ENCODE measurements at places on chromosomes 4 and X.

DNA sequence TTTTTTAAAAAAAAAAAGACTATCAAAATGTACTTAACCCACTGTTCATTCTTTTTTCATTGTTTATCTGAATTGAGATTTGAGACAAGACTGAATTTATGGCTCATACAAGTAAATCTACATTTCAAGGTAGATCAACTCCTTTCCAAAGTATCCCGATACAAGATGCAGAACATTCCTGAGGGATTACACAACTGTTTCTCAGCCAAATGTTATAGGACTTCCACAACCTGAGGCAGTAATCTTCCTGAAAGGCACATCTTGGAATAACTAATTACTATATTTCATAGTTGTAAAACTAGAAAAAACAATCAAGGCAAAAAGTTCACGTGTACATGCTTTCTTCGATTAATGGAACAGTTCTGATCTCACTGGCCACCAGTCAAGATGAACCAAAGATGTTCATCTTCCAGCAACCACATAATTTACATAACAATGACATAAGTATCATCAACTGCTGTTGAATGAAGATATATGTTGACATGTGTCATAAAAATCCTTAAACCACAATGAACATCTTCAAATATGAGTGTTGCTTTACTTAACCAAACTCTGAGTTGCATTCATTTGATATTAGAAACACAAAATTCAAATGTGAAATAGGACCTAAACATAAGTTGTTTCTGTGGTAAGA, 225.2 kb upstream of the DKK2 start:
- no peak for DNase-seq

DNA sequence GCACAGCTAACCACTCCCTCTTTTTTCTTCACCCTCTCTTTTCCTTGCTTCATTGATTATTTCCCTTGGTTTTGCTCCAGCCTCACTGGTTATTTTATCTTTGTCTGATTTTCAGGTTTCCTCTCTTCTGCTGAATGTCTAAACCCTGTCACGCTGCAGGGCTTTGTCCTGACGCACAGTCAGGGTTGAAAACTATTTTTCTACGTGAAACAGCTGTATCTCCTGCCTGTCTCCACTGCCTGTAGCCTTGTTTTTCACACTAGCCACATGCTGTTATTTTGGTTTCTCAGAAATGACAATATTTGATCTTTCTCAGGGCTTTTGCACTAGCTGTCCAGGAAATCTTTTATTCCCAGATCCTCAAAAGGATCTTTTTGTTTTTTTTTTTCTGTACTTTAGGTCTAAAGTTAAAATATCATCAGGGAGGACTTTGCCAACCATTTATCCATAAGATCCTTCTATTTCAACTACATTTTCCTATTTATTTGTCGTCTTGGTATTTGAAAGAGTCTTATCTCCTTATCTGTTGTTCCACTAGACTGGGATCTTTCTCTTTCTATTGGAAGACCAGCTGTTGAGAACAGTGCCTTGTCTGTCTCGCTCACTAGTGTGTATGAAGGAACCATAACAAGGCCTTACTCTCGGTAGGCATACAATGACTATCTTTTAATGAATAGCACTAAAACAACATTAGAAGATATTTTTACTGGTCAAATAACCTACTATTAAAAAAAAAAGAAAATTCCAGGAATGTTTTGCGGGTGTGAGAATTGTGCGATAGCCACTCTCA, 164.3 kb downstream of the PDHA2 start:
- no peak for DNase-seq

- no peak for DNase-seq
Measured at GRCh38 chr4:143524211-143524610, 10.7 kb downstream of the SMARCA5 start.

DNA sequence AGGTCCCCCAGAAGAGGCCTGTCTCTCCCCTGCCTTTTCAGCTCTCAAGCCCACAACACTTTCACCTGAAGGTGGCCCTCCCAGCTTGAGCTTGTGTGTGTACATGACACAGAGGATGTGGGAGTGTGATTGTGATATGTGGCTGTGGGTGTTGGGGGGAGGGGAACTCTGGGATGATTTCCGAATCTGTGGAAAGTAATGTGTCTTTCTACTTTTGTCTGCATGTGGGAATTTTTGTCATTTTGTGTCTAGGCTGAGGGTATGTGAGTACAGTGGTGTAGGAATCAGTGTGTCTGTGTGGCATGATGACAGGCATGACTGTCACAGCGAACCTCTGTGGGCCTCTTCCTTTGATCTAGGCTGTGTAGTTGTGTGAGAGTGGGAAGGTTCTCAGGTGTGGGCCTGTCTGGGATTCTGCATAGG, 6.4 kb downstream of the SYP start:
- DNase-seq, result no peak

DNA sequence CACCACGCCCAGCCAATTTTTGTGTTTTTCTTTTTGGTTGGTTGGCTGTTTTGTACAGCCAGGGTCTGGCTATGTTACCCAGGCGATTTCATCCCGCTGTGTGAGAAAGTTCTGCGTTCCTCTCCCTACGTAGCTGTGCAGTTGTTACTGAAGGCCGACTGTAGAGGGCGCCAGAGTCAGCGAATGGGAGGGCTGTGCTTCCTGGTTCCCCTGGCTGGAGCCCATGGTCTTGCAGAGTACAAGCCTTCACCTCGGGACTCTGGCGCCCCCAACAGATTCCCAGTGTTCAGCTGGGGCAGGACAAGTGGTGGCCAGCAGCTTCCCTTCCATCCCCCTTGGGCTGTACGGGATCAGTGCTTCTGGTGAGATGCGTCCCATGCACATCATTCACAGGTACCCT, 5.6 kb upstream of the CT45A1 start:
- DNase-seq, result peak; percentile 55

DNA sequence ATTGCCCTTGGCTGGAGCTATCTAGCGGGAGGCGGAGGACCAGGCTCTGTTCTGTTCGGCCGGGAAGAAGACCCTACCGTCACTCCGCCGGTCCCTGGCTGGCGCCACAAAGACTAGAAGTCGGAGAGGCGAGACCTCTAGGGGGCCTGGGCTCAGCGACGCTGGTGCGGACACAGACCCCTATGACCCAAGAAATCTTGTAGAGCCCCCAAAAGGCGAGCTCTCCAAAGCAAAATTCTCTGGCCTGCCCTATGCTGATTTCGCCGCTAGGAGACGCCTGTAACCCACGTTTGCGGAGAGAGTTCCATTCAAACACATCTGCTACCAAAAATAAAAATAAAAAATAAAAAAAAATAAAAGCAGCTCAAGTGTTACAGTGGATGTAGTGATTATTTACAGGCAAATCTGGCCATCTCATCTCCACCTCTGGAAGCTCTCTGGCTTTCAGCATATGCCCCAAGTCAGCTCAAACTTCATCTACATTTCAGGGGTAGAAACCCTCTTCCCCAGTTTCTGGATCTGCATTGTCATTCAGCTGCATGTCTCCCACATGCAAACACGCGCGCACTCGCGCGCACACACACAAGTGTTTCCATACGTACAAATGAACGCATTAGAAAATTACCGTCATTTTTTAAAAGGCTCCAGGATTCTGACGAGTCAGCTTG, 2.4 kb upstream of the PCDH10 start:
- DNase-seq, result peak; percentile 80

DNA sequence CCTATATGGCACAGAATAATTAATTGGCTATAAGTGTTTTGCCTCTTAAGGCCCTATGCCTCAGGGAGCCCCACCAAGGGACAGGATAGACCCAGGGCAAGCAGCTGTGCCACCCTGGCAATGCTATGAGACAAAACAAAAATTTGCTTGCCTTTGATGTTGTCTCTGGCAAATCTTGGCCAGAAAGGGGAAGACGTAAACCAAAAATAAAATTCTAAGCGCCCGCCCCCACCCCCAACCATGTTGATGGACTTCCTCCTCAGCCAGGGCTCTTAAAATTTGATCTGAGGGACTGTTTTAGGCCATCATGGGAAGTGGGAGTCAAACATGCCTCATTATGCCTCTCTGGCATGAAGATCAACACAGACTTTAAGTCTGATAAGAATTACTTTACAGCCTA, 130.5 kb upstream of the APOOL start:
- DNase-seq, result no peak

DNA sequence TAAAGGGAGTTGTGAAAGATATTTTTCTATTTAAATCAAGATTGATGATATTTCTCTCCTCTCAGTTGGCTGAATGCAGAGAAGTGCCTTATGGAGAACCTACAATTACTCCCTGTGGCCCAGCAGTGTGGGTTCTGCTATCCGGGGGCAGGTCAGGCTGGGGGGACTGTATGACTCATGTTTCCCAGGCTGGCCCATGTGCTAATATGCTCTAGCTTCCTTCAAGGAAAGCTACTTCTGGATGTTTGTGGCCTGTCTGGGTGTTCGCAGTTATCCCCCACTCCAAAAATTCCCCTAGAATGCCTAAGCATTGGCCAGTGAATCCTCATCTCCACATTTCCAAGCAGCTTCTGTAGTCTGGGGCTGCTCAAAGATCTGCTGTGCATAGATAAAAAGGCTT, 58.9 kb upstream of the SPP1 start:
- DNase-seq, result no peak

GRCh38 chr4:67700116-67700737, 728 bp downstream of the UBA6 start:
- no peak for DNase-seq

DNA sequence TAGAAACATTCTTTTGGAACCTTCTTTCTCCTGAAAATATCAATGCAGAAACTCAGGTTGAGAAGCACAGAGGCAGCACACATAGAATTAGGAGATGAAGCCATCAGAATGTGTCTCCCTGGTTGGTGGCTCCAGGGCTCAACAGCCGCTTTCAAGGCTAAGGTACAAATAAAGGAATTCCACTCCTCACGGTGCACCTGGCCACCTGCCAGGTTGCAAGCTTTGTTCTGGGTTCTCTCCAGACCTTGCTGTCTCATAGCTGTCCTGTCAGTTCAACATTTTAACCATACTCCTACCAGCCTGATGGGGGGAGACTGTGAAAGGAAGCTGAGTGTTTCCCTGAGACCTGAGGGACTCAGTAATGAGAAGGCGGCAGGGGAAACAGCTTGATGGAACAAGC, 96.3 kb upstream of the HPF1 start:
- DNase-seq, result no peak

DNA sequence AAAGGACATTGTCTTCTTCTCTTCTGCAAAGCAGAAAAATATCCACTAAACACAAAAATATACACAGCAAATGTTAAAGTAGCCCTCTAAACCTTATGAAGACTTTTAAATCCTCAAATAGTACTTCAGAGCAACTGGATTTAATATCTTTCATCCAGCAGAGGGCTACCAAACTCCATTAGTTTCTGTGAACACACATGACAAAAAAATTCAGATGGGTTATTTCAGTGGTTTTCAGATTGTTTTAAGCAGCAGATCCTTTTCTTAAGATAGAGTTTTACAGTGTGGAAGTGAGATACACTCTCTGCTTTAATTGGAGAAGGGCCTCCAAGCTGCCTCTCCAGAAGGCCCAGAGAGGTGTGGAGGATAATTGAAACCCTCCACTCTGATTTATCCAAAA, 56.7 kb downstream of the ANK2 start:
- no peak for DNase-seq

- no peak for DNase-seq
Measured at GRCh38 chr4:186851291-186852072, 127.8 kb upstream of the FAT1 start.

All from ecto neural progenitor cell (in vitro differentiated cells).